ENCODE measurements at places on chromosomes 4 and X.

DNA sequence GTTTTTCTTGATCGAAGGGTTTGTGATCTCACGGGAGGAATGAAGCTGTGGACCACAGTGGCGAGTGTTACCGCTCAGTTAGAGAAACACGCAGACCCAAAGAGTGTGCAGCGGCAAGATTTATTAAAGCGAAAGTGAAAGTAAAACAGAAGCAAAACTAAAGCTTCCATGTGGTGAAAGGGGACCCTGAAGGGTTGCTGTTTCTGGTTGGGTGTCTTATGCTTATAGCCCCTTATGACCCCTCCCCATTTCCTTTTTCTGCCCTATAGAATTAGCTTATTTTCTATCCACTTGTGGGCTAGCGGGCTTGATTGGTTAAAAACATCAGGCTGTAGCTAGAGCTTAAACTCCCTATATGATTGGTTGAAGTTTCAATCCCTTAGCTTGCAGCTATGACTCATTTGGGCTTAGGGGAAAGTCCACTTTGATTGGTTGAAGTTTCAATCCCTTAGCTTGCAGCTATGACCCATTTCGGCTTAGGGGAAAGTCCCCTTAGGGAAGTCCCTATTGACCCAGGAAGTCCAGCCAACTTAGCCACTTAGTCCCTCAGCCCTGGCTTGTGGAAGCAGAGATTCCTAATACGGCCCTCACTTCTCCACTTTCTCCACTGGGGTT is 171.2 kb upstream of the NWD2 start:
- no peak for DNase-seq

GRCh38 chr4:153117554-153117953 is 86.7 kb upstream of the TRIM2 start:
- DNase-seq = no peak

- DNase-seq = no peak
Observed at GRCh38 chrX:37722595-37722994, 37.0 kb downstream of the XK start.

- no peak for DNase-seq
Observed at GRCh38 chrX:53133400-53133799, 39.5 kb downstream of the KANTR start.

DNA sequence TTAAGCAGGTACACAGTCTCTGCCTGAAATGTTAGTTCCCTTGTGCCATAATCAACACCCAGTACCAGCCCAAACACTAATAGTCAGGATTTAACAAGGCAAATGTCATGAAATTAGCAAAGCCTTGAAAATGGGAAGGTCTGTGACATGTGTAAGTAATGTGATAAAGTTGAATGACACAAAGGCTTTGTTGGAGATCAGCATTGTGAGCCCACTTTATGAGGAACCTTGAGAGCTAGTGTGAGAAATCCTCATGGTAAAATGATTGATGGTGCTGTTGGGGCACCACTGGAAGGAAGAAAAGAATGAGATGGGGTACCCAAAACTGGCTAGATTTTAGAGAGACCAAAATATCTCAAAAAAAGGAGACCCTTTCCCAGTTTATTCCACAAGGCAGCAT is 3.3 kb upstream of the LIN54 start:
- DNase-seq = no peak

DNA sequence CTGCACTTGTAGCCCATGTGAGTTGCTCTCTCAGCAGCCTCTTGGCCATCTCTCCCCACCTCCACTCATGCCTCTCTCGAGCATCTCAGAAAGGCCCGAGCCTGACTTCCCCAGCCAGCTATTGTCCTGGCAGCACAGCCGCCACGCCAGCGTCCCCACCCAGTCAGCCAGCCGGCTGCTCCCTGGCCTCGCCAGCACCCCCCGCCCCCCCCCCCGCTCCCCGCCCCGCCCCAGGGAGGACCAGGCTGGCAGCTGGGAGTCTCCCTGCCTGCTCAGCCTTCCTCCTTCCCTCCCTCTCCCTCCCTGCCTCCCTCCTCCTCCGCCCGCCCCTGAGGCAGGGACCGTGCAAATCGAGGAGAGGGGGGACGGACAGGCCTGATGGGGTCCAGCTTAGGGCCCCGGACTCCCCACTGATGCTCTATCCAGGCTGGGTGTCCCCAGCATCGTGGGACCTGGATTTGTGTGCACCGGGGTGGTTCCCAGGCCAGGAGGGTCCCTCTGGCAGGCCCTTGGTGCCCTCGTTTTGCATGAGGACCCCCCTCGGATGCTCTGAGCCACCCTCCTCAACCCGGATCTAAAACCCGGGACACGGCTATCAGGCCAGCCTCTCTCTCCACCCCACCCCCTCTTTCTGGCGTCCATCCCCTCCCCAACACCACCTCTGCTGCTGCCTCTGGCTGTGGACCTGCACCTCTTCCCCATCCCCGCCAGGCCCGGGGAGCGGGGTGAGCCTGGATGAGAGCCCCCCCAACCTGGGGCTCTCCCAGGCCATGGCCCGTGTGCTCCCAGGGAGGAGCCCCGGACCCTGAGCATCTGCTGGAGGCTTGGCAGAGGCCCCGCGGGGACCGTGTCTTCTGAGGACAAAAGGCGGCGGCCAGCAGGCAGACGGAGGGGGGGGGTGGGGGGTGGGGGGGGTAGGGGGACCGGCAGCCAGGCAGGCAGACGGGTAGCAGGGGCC is at the start of gene GPR173:
Gene GPR173, plus strand, starts transcription at position 621 of the 958 bp plus-strand sequence. CDS start 27,833 bp downstream, outside the sequence.
- no peak for DNase-seq

- no peak for DNase-seq
Observed at GRCh38 chr4:81635739-81636138, 164.0 kb upstream of the RASGEF1B start.

- no peak for DNase-seq
Observed at GRCh38 chrX:108097380-108097779, 5.8 kb downstream of the ATG4A start.

DNA sequence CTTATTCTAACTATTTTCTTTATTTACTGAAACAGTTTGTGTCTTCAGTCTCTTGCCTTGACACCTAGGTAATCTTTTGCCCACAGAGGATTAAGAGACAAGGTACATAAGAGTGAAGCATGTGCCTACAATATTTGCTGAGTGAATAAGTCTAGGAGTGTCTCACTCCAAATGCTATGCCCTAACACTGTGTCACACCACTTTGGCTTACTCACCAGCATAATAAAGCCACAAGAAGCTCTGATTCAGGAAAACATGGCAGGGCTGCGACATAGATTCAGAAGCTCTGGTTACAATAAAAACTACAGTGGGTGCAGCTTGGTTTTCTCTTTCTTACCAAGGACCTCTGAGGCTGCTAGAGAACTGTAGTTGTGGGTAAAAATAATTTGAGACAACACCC is 127.1 kb downstream of the RBM46 start:
- no peak for DNase-seq

- no peak for DNase-seq
Observed at GRCh38 chrX:85627363-85627762, 247.9 kb upstream of the POF1B start.

DNA sequence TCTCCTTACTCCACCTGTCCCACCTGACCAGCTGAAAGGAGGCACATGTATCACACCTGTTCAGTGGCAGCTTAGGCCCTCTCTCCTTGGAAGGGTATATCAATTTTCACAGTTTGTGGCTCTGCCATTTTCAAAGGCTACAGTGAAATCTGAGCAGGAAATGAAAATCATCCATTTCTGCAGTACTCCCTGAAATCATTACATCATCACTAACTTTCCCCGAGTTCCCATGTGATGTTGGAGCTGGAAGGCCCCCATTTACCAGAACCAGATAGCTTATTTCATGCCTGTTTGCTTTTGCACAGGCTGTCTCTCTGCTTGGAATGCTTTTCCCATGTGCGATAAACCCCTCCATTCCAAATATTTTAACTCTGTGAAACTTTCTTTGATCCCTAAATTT is 31.0 kb upstream of the STX18 start:
- no peak for DNase-seq

- no peak for DNase-seq
Observed at GRCh38 chrX:23633834-23634580, 33.3 kb upstream of the PRDX4 start.

- DNase-seq = no peak
Observed at GRCh38 chr4:21195682-21196081, 495.4 kb downstream of the PACRGL start.

- no peak for DNase-seq
Observed at GRCh38 chrX:130726661-130727060, 176.3 kb downstream of the ENOX2 start.

- no peak for DNase-seq
Observed at GRCh38 chrX:46588263-46588662, 14.7 kb downstream of the CHST7 start.

DNA sequence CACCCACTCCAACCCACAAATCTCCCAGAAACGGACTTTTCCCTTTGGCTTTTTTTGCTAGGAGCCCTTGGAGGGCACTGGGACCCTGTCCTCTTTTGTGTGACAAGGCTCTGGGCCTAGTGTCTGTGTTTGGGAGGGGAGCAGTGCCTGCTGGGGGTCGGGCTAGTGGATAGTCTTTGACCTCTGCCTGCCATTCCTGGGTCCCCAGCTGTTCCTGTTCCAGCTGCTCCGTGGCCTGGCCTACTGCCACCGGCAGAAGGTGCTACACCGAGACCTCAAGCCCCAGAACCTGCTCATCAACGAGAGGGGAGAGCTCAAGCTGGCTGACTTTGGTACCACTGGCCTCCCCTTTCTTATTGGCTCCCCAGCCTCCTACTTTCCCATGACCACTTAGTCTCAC is 6.7 kb upstream of the USP11 start:
- DNase-seq = no peak

GRCh38 chr4:36343501-36344175 is 62.2 kb downstream of the DTHD1 start:
- no peak for DNase-seq

DNA sequence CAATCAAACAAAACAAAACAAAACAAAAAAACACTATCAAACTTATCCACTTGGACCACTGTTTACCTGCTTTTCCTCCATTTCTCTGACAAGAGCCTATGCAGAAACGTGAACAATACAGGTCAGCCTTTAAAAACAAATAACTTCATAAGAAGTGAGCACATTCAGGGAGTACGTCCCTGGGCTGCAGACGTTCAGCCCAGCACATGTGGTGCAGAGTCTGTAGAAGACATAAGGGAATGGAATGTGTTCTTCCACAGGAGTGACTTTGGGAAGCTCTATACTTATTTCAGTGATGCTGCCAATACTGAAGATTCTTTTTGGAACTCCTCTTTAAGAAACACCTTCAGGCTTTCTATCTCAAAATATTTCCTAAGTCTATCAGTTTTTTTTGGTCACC is 120.6 kb downstream of the SPRY1 start:
- no peak for DNase-seq

DNA sequence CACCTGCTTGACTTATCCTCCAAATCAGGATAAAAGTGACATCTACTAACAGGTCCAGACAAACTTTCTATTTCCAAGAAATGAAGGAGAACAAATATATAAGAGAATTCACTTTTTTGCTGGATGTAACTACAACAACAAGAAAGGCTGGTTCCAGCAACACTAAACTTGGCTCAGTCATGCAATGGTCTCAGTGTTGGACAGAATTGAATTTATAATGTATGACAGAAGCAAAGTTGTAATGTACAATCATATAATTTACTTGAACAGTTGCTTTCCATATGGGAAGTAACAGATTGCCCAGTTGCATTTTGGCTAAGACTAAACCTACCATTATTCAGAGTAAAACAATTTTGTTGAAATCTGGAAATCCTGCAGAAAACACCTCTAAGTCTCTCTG is 183.3 kb upstream of the INTU start:
- no peak for DNase-seq

DNA sequence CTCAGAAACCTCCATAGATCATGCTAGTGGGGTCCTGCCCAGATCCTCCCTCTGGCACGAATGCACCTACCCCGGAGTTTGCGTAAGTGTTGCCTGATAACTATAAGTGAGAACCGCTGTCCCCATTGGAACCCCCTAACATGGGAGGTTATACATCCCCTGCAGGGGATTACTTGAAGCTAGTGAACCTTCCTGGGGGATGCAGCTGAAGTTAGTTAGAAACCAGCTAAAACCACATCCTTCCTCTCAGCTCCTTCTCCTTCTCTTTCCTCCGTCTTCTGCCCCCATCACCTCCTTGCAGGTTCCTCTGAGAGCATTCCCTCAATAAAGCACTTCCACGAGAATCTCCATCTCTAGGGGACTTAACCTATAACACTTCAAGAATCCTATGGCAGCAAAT is 95.0 kb downstream of the ZNF827 start:
- no peak for DNase-seq

- no peak for DNase-seq
Observed at GRCh38 chr4:188372829-188373228, 233.6 kb downstream of the TRIML1 start.

DNA sequence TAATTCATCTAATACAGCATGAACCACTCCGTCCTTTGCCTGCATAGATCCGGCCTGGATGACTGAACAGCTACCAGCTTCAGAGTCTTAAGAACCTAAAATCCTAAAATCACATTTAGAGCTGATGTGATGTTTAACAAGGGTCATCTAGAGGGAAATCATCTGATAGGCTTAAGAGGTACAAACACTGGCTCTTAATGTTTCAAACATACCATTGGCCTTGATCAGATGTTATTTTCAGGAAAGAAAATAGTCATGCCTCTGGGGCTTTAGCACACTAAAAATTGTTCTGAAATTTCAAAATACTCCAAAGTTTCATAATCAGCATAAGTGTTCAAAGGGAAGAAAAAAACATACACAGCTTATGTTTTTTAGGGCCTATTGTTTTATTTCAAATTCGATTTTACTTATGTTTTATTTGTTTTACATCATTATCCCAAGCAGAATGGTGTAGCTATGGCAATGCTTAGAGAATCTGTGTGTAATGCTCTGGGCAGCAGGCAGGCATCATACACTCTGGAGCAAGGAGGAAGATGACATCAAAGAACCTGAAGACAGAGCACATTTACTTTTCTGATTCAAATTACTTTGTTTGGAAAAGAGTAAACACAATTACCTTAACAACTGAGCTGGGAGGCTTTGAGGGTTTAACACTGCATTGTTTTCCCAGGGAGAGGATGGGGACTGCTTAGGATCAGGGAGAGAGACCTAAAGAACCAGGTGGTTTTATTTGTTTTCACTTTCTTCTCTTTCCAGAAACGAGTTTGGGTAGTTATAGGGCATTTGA is 25.3 kb upstream of the LEF1 start:
- DNase-seq = no peak

DNA sequence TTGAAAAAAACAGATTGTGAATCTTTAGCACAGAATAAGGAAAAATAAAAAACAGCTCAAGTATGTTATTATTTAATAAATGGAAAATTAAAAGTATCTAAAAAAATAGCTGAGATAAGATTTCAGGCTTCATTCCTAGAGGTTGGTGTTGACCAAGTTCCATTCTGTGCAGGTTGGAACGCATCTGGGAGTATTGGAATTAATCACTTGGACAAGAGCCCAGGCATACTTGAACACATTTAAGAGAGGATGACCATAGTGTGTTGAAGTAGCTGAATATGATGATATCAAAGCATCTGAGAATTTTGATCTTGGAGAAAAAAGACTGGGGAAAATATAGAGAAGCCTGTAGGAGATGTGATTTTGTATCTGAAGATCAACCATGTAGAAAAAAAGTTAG is 54.6 kb upstream of the VCX start:
- no peak for DNase-seq

- no peak for DNase-seq
Observed at GRCh38 chrX:115649461-115650063, 88.6 kb downstream of the PLS3 start.
